ENCODE measurements at places on chromosomes 13 and 19.

- no peak for DNase-seq
These were observed 238.0 kb downstream of the POSTN start for GRCh38 chr13:37360556-37360955.

GRCh38 chr19:38700350-38700901, 43.8 kb downstream of the CAPN12 start:
- no peak for DNase-seq

- no peak for DNase-seq
These were observed 59.5 kb upstream of the ADGRL1 start for GRCh38 chr19:14265290-14266036.

GRCh38 chr13:48567515-48568369, 34.9 kb upstream of the RCBTB2 start:
- no peak for DNase-seq

DNA sequence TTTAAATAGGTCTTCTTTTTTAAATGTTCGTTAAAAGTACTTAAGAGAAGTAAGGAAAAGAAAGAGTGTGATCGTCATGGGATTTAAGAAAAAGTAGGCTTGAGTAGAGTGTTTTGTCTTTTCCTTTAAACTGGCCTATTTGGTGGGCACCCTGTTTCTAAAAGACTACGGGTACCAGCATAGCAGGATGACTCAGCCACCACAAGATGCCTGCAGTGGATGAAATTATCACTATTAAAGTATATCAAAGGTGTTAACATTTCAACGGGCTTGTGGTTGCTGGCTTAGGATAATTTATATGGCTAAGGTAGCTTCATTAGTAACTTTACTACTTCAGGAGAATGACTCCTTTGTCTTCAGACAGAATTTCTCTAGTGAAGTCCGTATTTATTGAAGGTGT, 112.6 kb downstream of the STARD13 start:
- DNase-seq = no peak

GRCh38 chr19:33252971-33253370, 27.3 kb upstream of the SLC7A10 start:
- DNase-seq = no peak

- DNase-seq = no peak
These were observed 40.9 kb upstream of the VSTM2B start for GRCh38 chr19:29484876-29485275.

DNA sequence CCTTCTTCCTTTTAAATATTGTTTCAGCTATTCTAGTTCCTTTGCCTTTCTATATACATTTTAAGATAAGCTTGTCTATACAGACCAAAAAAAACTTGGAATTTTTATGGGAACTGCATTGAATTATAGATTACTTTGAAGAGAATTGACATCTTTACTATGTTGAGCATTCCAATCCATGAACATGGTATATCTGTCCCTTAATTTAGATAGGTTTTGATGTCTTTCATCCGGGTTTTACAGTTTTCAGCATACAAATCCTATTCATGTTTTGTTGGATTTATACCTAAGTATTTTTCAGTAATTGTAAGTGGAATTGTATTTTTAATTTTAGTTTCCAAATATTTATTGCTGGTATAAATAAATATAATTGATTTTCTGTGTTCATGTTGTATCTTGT, 12.2 kb upstream of the IFNL1 start:
- no peak for DNase-seq

DNA sequence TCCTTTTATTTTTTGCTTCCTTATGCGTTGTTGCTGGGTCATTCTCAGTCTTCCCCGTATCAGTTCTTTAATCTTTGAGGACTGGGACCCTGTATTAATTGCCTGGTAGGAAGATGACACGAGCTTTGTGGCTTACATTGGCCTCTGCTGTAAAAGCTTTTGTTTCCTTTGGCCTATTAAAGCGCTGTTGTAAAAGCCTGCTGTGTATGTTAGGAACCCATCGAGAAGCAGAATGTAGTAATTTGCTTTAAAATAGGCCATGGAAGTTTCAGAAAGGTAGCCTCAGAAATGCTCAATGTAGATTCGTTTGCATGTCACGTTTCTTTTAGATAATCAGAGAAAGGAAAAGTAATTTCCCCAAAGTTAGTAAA, 257.5 kb upstream of the STARD13 start:
- no peak for DNase-seq

DNA sequence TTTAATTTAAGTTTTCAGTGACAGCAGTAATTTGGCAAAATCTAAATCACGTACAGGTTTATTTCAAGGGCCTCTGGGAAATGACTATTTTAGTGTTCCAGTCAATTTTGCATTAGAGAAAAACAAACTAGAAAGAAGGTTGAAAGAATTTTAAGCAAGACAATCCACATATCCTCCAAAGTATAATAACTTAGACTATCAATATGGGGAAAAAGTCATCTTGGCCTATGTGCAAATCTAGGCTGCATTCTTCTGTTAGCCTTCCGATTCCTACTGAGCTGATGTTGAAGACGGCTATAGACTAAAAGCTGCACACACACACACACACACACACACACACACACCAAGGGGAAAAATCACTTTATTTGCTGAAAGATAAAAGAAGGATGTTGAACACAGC, 81.3 kb downstream of the SLITRK6 start:
- no peak for DNase-seq

DNA sequence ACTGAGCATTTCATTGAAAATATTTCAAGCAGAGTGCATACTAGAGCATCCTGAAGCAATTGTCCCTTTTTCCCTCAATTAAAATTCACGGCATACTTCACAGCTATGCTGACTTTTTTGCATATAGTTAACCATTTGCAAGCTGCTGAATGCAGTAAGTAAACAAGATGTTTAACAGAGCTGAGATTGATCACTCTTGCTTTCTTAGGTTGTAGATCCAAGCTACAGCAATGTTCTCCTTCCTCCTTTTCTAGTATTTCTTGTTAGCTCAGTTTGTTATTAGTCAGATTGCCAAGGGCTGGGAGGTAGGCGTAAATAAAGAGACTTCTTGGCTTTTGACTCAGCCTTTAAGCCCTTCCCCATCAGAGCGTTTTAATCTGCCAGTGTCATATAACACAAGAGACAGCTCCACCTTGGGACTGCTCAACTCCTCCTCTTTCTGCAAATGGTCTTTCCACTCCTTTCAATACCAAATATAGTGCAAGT, at the start of gene SLITRK6:
SLITRK6 (minus strand) TSS at position 323 of the 486 bp plus-strand sequence. CDS start 2,911 bp downstream, outside the sequence.
- no peak for DNase-seq

DNA sequence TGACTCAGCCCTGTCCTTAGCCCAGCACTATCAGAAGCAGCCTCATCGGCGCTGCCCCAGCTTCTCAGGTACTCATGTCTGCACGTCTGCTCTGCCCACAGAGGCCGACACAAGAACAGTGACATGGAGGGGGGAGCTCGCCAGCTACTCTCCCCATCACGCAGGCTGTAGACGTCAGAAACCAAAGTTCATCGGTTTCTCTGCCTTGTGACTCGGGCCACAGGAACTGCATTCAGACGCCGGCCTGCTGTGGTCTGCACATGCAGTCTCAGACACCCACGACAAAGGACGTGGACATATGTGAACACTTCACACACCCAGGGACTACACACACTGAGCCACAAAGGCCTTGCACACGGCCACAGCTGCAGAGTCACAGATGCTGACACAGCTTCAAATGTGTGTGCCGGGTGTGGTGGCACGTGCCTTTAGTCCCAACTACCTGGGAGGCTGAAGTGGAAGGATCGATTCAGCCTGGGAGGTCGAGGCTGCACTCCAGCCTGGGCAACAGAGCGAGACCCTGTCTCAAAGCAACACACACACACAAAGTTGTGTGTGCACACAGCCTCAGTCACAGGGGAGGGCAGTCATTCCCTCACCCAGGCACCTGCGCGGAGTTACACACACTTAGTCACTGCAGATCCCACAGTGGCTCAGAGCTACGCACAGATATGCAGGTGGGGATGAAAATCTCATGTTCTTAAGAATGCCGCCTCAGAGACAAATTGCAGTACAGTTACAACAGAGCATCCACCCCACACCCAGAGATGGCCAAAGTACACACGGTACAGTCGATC, 4.9 kb upstream of the ZFP36 start:
- DNase-seq = peak; percentile 75

GRCh38 chr13:67652887-67653286, 422.8 kb upstream of the PCDH9 start:
- no peak for DNase-seq

DNA sequence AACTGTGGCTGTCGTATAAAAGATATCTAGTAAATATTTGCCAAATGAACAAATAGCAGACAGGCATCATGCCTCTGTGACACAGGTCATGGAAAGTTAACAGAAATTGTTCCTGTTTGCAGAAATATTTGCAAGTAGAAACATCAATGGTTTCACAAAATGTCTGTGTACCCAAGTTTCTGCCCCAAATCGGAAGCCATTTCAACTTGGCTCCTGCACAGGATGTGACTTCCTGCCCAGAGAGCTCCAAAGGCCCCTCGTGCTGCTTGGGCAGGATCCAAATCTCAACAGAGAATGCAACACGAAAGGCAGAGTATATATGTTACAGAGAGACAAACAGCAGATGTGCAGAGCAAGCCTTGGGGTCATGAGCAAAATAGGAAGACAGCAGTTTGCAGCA, 95.5 kb upstream of the SERP2 start:
- DNase-seq = no peak

DNA sequence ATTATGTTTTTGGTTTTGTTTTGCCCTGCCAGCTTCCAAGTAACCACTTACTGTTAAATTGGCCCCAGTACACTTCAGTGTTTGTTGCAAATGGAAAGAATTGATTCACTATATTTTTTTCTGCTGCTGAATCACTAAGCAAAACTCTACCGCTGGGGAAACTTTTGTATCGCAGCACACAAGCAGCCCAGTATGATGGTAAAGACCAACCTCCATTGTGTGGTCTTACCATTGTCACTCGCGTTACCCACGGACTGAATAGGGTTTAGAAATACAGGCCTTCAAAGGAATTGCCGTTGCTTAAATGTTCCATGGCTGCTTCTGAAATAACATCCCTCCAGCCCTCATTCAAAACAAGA, 7.9 kb downstream of the SPATA13 start:
- no peak for DNase-seq

- DNase-seq = no peak
These were observed 7.7 kb downstream of the ATP4B start for GRCh38 chr13:113650275-113650674.

- no peak for DNase-seq
These were observed 85.7 kb downstream of the FOXO1 start for GRCh38 chr13:40580566-40581276.

GRCh38 chr19:53131085-53131590, 1.6 kb downstream of the ZNF415 start:
- no peak for DNase-seq

DNA sequence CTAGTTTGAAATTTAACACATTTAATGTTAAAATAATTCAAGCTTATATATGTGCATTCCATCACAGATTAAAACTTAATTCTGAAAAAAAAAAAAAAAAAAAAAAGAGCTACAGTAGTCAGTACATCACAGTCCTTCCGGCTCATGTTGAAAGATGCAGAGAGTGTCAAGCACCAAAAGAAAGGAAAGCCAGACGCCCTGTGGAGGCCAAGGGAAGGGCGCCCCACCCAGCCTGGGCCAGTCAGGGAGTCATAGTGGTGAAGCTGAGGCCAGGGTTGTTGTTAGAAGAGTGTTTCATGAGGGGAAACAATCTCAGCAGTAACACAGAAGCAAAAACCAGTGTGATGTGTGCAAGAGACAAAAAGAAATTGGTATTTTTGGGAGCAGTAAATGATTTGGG, 375.3 kb downstream of the MTUS2 start:
- no peak for DNase-seq

GRCh38 chr19:35978832-35979365, 16.1 kb upstream of the SDHAF1 start:
- no peak for DNase-seq

GRCh38 chr13:87889254-87889653, 218.1 kb downstream of the SLITRK5 start:
- DNase-seq = no peak

DNA sequence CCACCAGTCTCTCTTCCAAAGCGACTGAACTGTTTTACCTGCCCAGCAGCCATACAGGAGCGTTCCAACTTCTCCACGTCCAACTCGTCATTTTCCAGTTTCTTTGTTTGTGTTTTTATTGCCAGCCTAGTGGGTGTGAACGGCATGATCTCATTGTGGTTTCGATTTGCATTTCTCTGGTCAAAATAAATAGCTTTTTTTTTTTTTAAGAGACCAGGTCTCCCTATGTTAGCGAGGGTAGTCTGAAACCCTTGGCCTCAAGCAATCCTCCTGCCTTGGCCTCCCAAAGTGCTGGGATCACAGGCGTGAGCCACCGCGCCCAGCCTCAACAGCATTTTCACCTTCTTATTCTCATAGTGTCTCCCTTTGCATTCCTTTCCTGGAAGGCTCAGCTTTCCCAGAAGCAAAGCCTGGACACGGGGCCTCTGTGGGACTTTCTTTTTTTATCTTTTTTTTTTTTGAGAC, 4.2 kb upstream of the JSRP1 start:
- DNase-seq = no peak

- DNase-seq = no peak
These were observed 27.6 kb downstream of the TNFSF13B start for GRCh38 chr13:108297114-108297513.

- no peak for DNase-seq
These were observed 174.2 kb downstream of the TEX29 start for GRCh38 chr13:111494641-111495040.

GRCh38 chr19:1447504-1447903, 2.4 kb upstream of the APC2 start:
- DNase-seq = no peak

DNA sequence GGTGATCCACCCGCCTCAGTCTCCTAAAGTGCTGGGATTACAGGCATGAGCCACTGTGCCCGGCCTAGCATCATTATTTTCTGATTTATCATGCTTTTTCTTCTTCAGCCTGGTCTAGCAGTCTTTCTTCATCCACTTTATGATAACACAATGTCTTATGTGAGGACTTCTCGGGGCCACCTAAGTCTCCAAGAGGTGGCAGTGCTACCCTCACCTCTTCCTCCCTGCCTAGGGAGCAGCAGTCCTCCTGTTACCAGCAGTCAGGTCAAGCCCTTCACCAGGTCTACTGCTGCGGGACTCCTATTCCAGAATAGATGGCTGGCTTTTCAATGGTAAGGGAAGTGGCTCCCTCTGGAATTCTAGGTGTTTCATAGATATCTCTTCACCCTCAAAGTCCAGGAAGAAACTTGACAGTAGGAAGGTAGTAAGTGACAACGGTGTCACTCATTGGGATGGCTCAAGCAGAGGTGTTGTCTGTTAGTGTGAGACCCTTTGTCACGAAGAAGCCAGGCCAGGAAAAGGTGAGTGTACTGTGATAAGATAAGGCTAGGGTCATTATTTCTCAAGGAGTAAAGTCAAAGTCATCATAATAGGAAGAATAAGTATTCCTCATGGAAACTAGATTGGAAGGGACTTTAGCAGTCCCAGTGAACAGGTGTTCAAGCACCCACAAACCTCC, 164.0 kb downstream of the KLF5 start:
- DNase-seq = no peak

GRCh38 chr13:36531746-36532486, 99.6 kb downstream of the CCNA1 start:
- no peak for DNase-seq

All from GM13976 (cell line).